ENCODE measurements at places on chromosomes 7 and 10.
A peak's percentile ranks its signal among the peaks of the same experiment; 100 is the strongest.

DNA sequence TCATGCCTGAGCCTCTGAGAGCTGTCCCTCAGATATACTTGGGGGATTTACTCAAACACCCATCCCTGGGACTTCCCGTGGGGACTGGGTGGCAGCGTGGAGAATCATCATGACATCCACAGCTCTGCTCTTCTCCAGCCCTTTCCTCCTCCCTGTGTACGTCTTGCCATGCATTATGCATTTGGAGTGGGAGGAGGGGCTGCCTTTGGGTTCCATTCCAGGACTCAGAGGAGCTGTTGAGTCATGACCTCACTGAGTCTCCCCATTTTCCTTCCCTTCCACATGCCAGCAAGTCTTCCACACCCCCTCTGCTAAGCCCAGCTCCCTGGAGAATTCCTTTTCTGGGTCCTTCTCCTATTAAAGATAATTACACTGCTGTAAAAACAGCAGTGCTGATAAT, 480.7 kb downstream of the SORCS3 start:
- no peak for DNase-seq

GRCh38 chr7:112157072-112157471, 49.1 kb downstream of the DOCK4 start:
- no peak for DNase-seq

DNA sequence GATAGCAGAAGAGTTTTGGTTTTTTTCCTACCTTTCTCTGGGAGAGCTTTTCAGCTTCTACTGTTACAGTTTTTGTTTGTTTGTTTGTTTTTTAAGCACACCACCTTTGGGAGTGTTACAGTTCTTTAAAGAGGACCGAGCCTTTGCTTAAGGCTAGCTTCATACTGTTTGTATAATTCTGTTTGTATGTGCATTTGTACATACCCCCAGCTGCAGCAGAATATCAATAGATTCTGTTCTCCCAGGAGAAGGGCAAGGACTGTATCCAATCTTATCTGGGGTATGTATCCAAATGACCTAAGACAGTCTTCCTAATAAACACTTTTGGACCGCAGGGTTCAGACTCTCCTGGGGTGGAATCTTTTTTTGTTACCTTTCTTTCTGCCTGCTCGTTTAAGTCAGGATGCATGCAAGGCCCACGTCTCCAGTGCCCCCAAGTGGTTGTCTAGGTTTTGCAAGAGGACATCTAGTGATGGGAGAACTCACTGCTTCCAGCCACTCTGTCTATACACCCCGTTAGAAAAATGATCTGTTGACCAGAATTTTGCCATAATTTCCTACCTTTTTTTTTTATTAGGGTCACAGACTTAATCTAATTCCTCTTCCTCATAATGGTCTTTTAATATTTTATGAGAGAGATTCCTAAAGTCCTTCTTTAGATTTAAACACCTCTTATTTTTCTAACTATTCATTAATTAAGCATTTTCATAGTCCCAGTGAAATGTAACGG, 23.9 kb downstream of the NRF1 start:
- peak; percentile 77 for DNase-seq

- DNase-seq, result peak; percentile 58
These were observed 39.6 kb upstream of the ATP6V0A4 start for GRCh38 chr7:138837627-138838026.

DNA sequence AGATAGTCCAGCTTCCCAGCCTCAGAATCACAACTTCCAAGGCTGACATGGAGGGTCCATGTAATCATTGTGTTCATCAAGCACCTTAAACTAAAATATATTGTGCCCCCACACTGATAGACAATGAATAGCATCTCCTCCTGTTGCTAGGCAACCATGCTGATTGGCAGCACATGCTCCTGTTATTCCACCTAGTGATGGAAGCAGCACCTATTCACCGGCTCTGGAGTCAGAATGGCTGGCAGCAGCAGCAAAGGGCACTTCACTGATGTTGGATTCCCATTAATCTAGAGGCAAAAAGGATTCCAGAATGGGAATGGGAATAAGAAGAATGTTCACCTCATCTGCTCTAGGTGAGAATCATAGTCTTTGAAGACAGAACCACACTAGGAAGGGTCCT, 55.0 kb downstream of the RELN start:
- DNase-seq, result no peak

GRCh38 chr7:20151708-20152456, 65.3 kb downstream of the MACC1 start:
- DNase-seq, result no peak

GRCh38 chr7:122306320-122307227, 2.0 kb upstream of the FEZF1 start:
- DNase-seq, result no peak

DNA sequence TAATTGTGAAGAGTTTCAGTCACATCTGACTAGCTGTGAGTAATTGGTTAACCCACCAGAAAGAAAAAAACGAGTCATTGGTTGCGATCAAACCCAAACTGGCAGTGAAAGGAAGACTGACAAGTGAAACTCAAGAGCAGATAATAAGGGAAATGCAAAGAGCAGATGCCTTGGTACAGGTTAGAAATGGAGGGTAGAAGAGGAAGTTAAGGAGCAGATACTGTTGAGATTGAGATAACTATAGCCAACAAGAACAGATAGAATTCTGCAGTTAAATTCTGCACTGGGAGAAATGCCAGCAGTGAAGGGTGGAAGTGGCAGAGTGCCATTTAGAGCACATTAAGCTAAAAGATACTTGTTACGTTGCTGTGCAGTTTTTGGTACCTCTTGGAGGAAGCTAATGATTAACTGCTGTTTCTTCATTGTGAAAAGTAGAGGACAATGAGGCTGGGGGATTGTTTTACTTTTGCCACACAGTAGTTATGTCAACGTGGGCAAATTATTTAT, 65.8 kb downstream of the CDK13 start:
- DNase-seq, result peak; percentile 70

GRCh38 chr10:11215471-11215870, 197.8 kb downstream of the CELF2 start:
- DNase-seq, result no peak

GRCh38 chr7:5507013-5507412, 83.4 kb upstream of the TNRC18 start:
- peak; percentile 80 for DNase-seq

- DNase-seq, result no peak
These were observed 79.9 kb downstream of the ANKRD61 start for GRCh38 chr7:6111041-6111440.

GRCh38 chr7:154985230-154985629, 17.7 kb downstream of the PAXIP1 start:
- DNase-seq, result no peak

DNA sequence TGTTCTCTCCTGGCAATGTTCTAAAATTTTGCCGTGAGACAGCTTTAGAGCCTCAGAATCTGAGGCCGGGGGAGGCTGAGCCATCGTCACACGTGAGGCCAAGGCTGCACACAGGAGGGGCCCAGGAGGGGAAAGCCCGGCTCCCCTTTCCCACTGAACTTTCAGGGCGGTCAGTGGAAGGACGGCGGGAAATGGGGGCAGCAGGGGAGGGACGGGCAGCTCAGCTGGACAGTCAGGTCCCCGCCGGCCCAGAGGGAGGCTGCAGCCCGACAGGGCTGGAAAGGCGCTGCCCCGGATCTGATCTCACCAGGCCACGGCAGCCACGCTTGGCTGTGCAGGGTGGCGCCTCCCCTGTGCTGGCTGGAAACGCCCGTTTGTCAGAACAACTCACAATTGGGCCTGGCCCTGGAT, 43.3 kb upstream of the ADGRA1 start:
- DNase-seq, result no peak

DNA sequence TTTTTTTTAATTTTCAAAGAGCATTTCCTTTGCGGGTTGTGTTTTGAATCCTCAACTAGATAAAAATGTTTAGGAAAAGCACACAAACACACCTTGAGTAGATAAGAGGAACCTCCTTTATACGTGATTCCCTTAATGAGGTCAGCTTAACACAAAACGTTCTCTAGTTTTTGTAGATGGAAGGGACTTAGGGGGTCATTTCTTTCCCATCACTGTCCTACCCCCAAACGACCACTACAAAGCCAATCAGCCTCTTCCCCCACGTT, 1.2 kb downstream of the SUV39H2 start:
- DNase-seq, result no peak

DNA sequence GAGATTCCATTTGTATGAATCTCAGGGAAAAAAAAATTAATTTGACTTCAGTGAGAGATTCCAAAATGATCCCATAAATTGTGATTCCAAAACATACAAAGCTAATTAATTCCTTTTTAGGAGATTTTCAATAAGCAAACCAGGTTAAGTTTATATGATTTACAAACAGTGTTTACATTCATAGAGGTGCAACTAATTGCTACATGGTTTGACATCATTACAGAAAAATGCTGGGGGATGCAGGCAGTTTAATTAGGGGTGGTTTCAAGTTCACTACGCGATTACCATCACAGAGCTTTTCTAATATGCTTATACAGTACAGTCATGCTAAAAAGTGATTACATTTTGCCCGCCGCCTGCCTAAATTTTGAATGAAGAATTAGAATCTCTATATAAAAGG, 143.2 kb upstream of the MGMT start:
- no peak for DNase-seq

Data from adrenal gland (tissue), 19 donors.